ENCODE measurements at places on chromosomes 5 and 9.

GRCh38 chr5:139652788-139653241, 4.7 kb downstream of the CXXC5 start:
- no peak for DNase-seq

DNA sequence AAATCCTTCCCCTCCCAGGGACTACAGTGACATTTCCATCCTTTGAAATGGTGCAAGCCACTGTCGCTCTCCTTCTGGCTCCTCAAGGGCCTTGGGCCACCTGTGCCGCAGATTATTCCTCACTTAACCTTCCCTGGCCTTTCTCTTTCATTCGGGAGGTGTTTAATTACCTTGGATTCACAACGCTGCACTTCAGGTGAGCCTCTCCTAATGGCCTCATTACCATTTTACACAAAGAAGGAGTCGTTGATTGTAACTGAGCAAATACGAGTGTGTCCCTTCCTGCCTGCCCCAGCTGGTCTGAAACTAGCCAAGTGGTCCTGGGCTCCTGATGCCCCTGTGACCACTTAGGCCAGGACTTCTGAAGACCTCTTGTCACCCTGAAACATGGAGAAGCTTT, 205.0 kb downstream of the CRB2 start:
- DNase-seq: no peak

GRCh38 chr5:152701305-152701949, 296.3 kb upstream of the NMUR2 start:
- DNase-seq: no peak

DNA sequence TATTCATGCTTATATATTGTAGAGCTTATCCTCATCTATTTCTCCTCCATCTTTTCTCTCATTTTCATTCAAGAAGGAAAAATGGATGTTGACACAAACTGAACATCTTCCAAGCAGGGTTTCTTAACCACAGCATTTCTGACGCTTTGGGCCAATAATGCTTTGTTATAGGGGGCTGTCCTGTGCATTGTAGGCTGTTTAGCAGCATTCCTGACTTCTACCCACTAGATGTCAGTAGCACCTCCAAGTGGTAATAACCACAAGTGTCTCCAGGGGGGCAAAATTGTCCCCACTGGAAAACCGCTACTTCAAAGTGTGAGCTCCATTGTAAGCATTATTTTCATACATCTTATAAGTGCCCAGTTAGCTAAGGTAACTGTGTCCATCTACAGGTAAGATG, 2.6 kb upstream of the TXNDC8 start:
- no peak for DNase-seq

DNA sequence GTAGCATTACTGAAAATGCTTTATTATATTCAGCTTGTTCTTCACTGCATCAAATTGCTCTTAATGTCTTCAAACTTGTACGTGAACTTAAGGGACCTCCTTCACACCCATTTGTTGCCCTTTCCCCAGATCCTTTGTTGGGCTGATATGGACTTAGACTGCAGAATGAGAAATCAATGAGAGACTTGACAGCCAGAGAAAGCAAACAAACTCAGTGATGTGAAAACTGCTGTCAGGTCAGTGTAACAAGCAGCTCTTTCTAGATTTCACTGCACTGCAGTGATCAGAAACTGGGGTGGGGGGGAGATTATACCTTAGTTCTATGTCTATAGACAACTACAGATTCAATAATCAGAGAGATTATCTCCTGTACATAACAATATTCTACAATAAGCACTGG, 491.0 kb upstream of the DAP start:
- DNase-seq: no peak

DNA sequence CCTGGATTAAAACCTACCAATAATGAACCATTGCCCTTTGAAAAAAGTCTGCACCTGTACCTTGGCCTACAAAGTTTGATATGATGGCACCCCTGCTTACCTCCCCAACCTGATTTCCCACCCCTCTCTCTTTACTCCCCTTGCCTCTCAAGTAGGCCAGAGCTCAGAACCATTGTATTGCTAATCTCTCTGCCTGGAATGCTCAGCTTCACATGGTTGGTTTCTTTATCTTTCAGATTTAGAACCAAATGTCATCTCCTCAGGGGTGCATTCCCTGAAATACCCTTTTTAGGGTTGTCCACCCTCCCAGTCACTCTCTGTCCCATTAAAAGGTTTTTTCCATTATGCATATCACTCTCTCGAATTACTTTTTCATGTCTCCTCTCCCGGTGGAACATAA, 116.6 kb upstream of the VCAN start:
- no peak for DNase-seq

- no peak for DNase-seq
These were observed 355.7 kb upstream of the IRX2 start for GRCh38 chr5:3107156-3107611.

DNA sequence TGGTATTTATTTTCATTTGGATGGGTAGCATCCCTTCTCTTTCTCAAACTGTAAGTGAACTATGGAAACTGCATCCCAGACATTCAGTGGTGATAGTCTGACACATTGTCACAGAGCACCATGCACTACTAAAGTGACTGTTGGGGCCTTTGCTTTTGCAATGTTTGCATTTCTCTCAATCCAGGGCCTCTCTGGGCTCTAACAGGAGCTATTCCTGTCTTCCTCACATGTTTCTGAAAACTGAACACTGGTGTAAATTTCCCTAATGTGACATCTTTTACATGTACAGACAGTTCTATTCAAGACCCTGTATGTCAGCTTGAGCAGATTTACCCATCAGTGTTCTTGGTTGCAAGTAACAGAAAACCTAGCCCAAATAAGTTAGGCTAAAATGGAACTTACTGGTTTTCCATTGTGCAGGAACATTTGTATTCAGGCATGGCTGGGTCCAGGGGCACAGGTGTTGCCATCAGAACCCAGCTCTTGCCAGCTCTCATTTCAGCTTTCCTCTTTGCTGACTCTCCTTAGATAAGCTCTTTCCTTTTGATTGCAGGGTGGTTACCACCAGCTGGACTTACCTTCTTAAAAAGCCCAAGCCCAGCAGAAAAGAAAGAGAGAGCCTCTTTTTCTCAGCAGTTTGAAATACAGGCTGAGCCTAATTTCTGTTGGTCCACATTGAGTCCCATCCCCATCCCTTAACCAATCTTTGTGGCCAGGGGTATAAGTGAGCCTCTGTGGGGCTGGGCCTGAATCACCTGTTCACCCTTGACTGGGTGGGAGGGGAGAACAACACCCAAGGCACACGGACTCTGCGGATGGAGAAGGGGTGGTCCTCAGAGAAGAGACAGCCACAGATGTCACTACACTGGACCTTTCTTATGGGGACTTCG, 234.3 kb downstream of the NR3C1 start:
- no peak for DNase-seq

- DNase-seq: no peak
These were observed 70.1 kb upstream of the IFNK start for GRCh38 chr9:27453860-27454553.

- DNase-seq: no peak
These were observed 38.8 kb downstream of the ITGA2 start for GRCh38 chr5:53027913-53028312.

- DNase-seq: peak; percentile 57
These were observed 111.8 kb downstream of the CARTPT start for GRCh38 chr5:71830681-71831539.

- DNase-seq: no peak
These were observed 2.2 kb downstream of the CPEB4 start for GRCh38 chr5:173890195-173890991.
